ENCODE measurements at places on chromosomes 6 and 20. TPM values are rescaled to one million over a fixed set of nuclear protein-coding genes. Genes with fewer than 3 reads are reported as not detected.

DNA sequence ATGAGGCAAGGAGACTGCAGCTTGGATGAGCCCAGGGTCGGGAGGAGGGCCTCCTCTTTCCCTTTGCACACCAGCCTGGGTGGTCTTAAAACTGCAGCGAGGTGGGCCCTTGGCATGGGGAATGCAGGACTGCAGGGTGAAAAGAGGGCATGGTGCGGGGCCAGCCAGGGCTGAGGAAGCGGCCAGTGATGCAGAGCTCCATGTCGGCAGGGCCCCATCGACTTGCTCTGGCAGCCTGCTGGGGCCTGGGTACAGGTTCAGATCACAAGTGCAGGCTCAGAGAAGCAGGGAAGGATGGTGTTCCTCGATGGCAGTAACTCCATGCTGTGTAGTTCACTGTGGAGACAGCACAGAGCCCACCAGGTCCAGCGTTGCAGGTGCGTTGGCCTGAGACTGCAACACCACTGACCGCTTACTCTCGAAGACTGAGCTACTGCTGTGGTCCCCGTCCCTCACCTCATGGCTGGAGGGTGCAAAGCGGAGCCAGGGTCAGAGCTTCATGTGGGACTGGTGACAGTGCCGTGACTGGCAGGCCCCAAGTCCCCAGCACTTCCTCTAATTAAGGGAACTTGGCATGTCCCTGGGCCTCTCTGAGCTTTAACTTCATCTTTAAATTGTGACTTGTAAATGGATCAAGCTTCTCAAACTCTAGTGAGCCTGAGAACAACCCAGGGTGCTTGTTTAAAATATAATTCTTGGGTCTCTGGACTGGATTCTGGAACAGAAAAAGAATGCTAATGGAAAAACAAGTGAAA is 223.2 kb downstream of the SYNDIG1 start:
- no peak for DNase-seq

DNA sequence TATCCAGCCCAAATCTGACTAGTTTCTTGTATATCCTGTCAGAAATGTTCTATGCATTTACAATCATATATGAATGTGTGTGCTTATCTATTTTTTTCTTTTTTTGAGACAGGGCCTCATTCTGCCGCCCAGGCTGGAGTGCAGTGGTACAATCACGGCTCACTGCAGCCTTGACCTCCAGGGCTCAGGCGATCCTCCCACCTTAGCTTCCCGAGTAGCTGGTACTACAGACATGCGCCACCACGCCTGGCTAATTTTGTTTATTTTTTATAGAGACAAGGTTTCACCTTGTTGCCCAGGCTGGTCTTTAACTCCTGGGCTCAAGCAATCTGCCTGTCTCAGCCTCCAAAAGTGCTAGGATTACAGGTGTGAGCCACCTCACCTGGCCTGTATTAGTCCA is 3.0 kb upstream of the RAB44 start:
- DNase-seq, result no peak

Gene MOXD1
- total RNA-seq, result 7.5 TPM

Gene KIAA1755
- total RNA-seq, result 6.0 TPM

Measured in glomerular endothelial cell (primary cell).